Mucosa of descending colon (tissue), 3 donors: ENCODE measurements at places on chromosomes 4 and X. TPM values are rescaled to one million over a fixed set of nuclear protein-coding genes. Genes with fewer than 3 reads are reported as not detected.

Gene CXCL1
- 21.7 TPM for total RNA-seq

- DNase-seq: no peak
Measured at GRCh38 chr4:152087335-152087734, 326.5 kb upstream of the GATB start.

DNA sequence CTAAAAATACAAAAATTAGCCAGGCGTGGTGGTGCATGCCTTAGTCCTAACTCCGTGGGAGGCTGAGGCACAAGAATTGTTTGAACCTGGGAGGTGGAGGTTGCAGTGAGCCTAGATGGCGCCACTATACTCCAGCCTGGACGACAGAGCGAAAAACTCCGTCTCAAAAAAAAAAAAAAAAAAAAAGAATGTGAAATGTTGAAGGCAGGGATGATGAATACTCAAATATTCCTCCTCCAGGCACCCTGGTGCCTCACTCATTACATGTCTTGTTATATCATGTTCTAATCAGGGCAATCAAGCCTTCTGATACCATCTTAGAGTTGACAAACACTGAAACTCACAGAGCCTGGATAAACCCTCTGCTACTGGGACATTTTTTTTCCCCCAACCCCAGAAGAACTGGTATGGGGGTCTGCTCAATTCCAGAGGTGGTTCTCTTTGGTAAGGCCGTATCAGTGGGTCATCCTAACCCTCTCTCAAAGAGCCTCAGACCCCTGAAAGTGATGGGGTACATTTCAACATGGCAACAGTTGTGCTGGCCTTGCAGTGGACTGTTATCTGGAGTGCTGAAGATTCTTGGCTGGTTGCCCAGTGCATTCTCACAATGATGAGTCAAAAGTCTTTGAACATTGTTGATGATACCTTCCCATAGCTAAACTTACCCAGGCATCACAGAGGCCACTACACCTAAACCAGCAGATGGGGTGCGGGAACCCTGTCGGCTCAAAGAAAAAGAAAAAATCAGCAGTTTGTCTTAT is 2.4 kb upstream of the SH3KBP1 start:
- no peak for DNase-seq

GRCh38 chr4:15714646-15715435 is 12.0 kb downstream of the BST1 start:
- DNase-seq: no peak
